Activated CD8-positive, alpha-beta T cell treated with anti-CD3 and anti-CD28 coated beads, Interleukin-2, amount 10 ng/mL, durations not matched to agents 7 days and 5 days (primary cell): ENCODE measurements at places on chromosomes 12 and 14. TPM values are rescaled to one million over a fixed set of nuclear protein-coding genes. Genes with fewer than 3 reads are reported as not detected.
A peak's percentile ranks its signal among the peaks of the same experiment; 100 is the strongest.

DNA sequence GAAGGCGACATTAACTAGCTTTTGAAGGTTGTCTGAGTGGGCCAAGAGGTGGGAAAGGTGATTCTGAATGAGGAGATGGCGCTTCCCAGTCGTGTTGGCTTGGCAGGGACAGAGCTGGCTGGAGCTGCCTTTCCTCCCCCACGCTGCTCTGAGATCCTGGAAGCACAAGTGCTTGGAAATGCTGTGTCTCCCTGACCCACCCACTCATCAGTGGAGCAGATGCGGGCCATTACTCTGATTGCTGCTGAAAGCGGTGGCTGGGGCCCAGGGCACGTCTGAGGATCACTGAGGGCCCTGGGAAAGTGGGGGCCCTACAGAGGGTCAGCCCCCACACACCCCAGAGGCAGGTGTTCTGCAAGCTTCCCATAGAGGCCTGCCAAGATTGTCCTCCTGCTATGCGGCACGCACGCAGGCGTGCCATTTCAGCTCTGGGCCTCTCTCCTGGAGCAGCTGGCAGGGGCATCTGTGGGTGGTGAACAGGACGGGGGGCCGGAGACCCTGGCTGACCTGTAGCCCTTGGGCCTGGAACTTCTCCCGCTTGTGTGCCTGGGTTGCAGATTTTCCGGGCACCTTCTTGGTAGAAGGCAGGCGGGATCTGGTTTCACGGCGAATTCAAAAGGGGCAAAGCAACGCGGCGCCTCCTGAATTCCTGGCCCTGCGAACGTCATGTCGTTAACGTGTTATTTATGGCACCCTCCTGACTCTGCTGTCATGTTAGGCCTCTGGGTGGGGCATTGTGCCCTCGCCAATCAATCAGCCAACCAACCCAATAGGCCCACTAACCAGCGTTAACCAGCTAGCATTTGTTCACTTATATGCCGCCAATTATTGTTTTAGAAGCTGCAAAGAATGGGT, 133.8 kb upstream of the TBX3 start:
- H3K27ac ChIP-seq = no peak overlapping the region
- no peaks in the 10 kb centered on the region for H3K4me1 ChIP-seq
- no peaks in the 10 kb centered on the region for H3K27me3 ChIP-seq
- no peaks in the 10 kb centered on the region for H3K36me3 ChIP-seq

DNA sequence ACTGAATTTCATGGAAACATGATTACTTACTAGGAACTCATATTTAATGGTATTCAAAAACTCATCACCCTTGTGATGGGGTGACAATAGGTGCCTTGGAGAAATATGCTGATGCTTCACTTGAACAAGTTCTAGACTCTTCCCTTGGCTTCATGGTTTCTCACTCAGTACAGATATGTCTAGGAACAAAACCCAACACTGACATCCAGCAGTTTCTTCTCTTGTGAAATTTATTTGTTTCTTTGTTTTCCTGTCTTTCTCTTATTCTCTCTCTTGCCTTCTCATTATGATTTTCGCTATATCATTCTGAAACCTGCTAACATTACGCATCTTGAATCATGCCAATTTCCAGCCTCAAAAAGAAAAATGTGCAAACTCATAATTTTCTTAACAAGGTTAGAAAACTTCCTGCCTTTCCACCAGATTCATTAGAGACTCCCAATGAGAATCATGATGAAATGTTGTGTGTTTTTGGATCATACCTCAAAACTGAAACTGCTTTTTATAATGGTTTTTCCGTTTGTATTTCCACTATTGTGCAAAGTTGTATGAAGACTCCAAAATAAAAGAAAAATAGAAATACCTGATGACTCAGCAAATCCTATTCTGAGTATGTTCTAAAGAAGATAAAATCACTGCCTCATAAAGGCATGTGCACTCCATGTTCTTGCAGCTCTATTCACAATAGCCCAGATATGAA, 1021.5 kb downstream of the TMEM121 start:
- no peaks in the 10 kb centered on the region for H3K4me1 ChIP-seq
- H3K36me3 ChIP-seq = no peaks in the 10 kb centered on the region
- no peak for DNase-seq
- H3K4me3 ChIP-seq = no peak overlapping the region

DNA sequence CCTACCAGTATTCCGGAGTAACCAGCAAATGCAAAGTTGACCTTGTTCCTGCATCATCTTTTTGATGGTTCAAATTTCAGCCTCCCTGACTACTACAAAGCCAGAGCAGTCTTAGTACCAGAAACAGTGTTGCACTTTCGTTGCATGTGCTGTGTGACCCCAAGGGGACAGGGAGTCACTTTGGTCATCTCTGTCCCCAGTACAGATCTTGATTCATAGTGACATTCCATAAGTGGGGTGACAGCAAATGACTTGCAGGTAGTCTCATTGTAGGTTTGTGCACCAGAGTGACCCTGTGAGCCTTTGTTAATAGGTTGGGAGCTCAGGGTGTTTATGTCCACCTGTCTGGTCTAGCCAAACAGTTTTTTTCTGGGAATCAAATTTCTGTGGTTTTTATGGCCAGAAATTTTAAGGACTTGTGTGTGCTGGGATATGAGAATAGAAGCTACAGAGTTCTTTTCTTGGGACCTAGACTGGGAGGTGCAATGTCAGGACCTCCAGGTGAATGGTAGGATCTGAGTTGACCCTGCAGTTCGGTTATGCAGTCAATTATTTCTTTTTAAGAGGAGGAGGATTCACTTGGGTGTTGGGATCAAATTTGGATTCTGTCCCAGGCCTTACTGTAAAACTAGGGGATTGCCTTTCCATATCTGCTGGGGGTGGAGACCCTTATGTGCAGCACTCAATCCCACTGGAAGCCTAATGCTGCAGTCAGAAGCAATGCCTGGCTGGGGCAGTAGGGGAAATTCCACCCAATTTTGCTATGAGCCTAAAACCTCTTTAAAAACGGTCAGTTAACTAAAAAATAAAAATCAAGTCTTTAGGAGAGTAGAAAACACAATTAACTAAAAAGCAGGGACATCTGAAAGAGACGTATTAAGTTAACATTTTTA, 10.1 kb downstream of the EIF5 start:
- H3K27ac ChIP-seq = no peak overlapping the region
- no peaks in the 10 kb centered on the region for H3K27me3 ChIP-seq
- peaks cover 2% of the 10 kb centered on the region for H3K4me1 ChIP-seq
- no peak overlapping the region for H3K4me3 ChIP-seq
- peaks cover 57% of the 10 kb centered on the region for H3K36me3 ChIP-seq

DNA sequence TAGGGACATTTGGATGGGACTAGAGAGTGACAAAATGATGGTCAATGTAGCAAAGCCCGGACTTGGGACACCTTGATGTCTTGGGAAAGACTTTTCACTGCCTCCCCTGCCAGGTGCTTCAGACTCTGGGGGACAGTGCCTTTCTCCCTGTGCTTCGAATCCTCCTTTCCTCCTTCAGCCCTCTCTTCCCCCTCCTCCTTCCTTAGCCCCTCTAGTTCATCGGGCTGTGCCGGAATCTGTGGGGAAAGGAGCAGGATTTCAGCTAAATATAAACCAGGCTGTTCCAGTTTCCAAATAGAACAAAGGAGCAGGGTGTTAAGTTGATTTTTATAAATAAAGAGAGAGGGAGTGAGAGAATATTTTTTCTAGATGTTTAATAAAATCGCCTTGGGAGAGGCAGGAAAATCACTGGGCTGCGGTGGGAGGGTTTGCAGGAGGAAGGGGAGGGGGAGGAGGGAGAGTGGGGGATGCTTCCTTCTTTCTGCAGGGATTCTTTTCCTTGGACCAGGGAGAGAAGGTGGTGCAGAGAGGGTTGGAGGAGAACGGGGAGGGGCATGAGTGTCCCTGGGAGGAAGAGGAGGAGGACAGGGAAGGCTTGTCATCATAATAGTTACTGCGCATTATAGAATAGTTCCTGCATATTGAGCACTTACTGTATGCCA, 21.3 kb upstream of the CABP1 start:
- H3K27me3 ChIP-seq = peaks cover 23% of the 10 kb centered on the region
- H3K4me1 ChIP-seq = no peaks in the 10 kb centered on the region
- DNase-seq = no peak
- H3K36me3 ChIP-seq = no peaks in the 10 kb centered on the region

GRCh38 chr12:46722394-46723185, 103.2 kb downstream of the SLC38A4 start:
- no peak overlapping the region for H3K27ac ChIP-seq
- H3K27me3 ChIP-seq = no peaks in the 10 kb centered on the region
- peaks cover 5% of the 10 kb centered on the region for H3K4me1 ChIP-seq
- no peak overlapping the region for H3K4me3 ChIP-seq
- DNase-seq = no peak

ZC2HC1C gene
- 1.3 TPM for total RNA-seq

GRCh38 chr12:90327793-90328743, 619.4 kb upstream of the ATP2B1 start:
- no peaks in the 10 kb centered on the region for H3K27me3 ChIP-seq
- no peak overlapping the region for H3K27ac ChIP-seq
- no peak overlapping the region for H3K4me3 ChIP-seq

- H3K36me3 ChIP-seq = peaks cover 92% of the 10 kb centered on the region
- no peak overlapping the region for H3K27ac ChIP-seq
- H3K27me3 ChIP-seq = no peaks in the 10 kb centered on the region
Observed at GRCh38 chr12:9694241-9694640, 24.7 kb downstream of the CLEC2D start.

DNA sequence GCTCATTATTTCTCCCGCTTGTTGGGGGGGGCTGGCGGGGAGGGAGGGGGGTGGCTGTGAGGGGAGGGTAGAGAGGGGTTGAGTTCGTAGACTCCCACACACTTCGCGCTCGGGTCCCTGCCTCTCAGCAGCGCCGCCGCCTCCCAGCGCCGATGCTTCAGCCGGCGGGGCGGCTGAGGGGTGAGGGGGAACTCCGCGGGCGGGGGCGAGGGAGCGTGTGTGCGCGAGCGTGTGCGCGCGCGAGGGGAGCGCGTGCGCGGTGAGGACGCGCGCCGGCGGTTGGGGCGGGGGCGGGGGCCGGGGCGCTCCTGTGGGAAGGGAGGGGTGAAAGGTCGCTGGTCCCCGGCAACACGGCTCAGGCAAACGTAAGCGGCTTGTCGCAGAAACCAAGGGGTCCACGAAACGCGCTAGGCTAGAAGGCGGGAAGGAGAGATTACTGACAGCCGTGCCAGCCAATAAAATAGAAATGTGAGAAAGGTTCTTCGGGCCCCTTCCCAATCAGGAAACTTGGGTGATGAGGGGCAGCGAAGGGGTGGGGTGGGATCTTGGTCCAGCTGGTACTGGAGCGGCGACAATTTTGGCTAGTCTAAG, 343 bp upstream of the NOVA1 start:
- peaks cover 6% of the 10 kb centered on the region for H3K36me3 ChIP-seq
- peak overlapping the region; percentile 15 for H3K4me3 ChIP-seq
- peaks cover 20% of the 10 kb centered on the region for H3K27me3 ChIP-seq
- peaks cover 2% of the 10 kb centered on the region for H3K4me1 ChIP-seq

CPNE6 gene
- total RNA-seq = 0.10 TPM

MSRB3 gene
- not detected for total RNA-seq

KCNA5 gene
- not detected for total RNA-seq

SERPINA3 gene
- total RNA-seq = not detected

INSM2 gene
- not detected for total RNA-seq

CHST11 gene
- total RNA-seq = 85.2 TPM

KLRC2 gene
- 1.7 TPM for total RNA-seq

DNA sequence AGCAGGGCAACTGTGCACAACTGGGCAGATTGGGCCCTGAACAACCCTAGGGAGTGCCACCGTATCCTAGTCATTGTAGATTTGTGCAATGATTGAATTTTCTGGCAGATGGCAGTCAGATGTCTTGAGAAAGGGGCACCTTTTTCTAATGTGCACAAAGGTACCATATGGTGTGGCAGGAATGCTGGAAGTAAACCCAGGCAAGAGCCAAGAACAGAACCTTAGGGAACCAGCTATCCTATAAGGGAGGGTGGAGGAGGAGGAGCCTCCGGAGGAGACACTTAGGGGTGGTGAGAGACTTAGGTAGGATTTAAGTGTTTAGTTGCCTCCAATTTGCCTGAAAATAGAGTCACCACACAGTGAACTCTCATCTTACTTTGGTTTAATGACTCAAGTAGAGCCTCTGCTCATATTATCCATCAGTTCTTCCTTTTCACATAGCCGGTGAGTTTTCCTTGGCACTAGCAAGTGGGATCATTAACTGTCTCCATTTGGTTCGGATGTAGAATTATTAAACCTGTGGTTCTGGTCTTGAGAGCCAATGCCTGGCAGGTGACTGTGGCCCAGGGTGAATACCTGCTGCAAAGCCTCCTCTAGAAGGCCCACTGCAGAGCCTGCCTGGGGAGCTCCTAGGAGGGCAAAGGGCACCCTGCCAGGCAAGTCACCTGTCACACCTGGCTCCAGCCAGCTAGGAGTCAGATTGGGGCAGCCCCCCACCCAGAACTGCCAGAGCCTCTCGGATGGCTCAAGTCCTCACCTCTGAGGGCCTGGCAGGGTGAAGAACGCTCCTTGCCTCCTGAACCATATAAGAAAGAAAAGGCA, 184.4 kb upstream of the HIF1A start:
- peak overlapping the region; percentile 75 for H3K27ac ChIP-seq
- peaks cover 79% of the 10 kb centered on the region for H3K36me3 ChIP-seq
- H3K27me3 ChIP-seq = no peaks in the 10 kb centered on the region
- H3K4me3 ChIP-seq = no peak overlapping the region

DNA sequence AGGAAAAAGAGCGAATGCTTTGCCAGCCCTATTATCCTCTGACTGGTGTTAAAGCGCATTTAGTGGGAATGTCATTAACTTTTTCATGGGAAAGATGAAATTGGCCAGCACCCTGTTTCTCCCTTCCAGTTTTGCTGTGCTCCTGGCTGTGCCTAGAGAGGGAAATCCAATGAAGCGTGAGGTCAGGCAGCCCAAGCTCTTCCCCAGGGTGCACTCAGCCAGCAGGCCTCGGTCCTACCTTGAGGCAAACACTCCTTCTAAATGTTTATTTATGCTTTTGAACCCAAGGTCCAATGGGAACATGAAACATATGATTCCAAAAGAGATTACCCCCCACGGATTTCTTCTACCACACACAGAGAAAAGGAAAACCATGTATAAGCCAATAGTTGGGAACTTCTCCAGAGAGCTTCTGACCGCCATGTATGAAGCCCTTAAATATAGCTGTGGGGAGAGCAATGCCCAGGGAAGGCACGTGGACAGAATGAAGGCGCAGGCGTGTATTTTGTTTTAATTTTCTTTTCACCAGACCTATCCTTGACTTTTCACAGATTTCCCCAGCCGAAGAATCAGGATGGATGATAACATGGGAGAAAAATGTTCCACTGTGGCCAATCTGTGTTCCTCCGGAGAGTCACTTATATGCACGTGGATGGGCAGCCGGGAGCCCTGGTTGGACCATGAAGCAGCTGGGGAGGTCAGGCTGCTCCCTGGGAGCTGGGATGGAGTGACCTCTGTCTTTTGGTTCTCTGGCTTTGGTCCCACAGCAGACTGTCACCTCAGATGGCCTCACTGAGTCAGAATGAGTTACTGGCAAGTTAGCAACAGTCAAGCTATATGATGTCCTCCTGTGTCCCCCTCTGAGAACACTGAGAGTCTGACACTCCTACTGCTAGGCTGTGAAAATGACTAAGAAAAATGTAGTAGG, 37.3 kb downstream of the GPR135 start:
- no peak overlapping the region for H3K4me3 ChIP-seq
- H3K27me3 ChIP-seq = peaks cover 9% of the 10 kb centered on the region
- H3K4me1 ChIP-seq = peaks cover 12% of the 10 kb centered on the region
- no peak for DNase-seq

GRCh38 chr14:68506021-68506644, 286.7 kb downstream of the ZFP36L1 start:
- no peak overlapping the region for H3K4me3 ChIP-seq
- no peak for DNase-seq
- peaks cover 26% of the 10 kb centered on the region for H3K4me1 ChIP-seq
- H3K27ac ChIP-seq = no peak overlapping the region
- no peaks in the 10 kb centered on the region for H3K27me3 ChIP-seq
- no peaks in the 10 kb centered on the region for H3K36me3 ChIP-seq
